Left renal pelvis (tissue), 4 donors: ENCODE measurements at places on chromosomes 11 and 22.
A peak's percentile ranks its signal among the peaks of the same experiment; 100 is the strongest.

DNA sequence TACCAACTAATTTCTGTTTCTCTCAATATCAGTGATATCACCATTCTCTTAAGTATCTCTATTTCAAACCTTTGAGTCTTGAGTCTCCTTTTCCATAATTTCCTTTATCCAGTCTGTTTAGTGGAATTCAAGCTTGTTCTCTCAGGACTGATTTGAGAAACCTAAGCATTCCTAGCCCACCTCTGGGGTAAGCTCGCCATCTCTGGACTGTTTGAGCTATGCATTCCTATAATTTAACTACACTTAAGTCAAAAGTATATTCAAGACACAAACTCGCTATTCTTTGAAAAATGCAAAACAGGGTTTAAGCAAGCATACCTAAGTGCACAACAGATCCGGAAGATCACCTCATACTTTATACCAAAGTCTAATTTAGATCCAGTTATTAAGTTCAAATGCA, 2.1 kb upstream of the DLAT start:
- no peak for DNase-seq

DNA sequence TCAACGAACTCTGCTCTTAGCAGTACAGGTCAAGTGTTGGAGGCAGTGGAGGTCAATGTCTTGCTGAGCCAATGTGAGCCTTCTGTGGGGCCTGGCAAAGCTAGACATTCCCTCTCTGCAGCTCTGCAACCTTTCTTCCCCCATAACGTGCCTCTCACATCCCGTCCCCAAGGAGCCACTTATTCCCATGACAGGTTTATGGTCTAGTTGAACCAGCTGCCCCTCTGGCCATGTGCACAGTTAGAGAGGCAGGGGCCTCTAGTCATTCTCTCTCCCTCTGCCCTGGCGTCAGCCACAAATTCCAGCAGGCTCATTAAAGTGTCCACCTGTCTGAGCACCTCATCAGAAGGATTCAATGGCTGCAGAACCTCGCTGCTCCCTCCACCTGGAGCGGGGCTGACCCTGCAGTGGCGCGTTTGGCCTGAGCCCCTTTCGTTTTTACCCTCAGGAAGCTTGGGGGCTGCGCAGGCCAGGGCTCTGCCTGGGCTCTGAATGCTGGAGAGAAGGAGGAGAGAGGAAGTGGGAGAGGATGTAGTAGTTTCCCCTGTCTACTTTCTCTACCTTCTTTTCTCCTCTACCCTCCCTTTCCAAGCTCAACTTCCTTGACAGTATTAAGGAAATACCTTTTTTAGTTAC, 302.1 kb upstream of the B3GAT1 start:
- peak; percentile 52 for DNase-seq

GRCh38 chr22:25113316-25113721, 86.3 kb upstream of the CRYBB3 start:
- DNase-seq = no peak

- no peak for DNase-seq
Measured at GRCh38 chr11:12177739-12178338, 67.4 kb downstream of the MICAL2 start.

GRCh38 chr11:92545906-92546471, 321.4 kb downstream of the FAT3 start:
- DNase-seq = no peak

GRCh38 chr22:24392218-24392931, 35.0 kb upstream of the ADORA2A start:
- no peak for DNase-seq

DNA sequence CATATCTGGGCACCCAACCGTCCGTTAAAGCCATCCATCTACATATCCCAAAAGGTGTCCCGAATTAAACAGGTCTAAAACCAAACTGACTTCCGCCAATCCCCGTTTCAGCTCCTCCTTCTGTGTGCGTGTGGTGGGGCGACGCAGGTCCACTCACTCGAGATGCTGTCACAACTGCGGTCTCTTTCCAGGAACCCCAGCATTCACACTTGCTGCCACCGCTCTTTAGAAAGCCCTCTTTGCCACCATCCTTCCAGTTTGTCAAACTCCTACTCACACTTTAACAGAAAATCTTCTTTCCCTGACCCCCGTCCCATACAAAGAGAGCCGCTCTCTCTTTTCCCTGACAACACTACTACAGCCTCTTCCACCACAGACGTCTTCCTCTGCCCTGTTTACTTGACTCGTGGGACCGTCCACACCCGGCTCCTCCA, 467 bp downstream of the ESS2 start:
- no peak for DNase-seq

GRCh38 chr11:19196432-19196831, 5.4 kb downstream of the CSRP3 start:
- no peak for DNase-seq

GRCh38 chr11:121300313-121300971, 7.9 kb downstream of the SC5D start:
- no peak for DNase-seq

- DNase-seq = no peak
Measured at GRCh38 chr22:37559521-37559900, 769 bp upstream of the CDC42EP1 start.
